Peyer's patch (tissue), 4 donors: ENCODE measurements at places on chromosomes 7 and 10. TPM values are rescaled to one million over a fixed set of nuclear protein-coding genes. Genes with fewer than 3 reads are reported as not detected.

DNA sequence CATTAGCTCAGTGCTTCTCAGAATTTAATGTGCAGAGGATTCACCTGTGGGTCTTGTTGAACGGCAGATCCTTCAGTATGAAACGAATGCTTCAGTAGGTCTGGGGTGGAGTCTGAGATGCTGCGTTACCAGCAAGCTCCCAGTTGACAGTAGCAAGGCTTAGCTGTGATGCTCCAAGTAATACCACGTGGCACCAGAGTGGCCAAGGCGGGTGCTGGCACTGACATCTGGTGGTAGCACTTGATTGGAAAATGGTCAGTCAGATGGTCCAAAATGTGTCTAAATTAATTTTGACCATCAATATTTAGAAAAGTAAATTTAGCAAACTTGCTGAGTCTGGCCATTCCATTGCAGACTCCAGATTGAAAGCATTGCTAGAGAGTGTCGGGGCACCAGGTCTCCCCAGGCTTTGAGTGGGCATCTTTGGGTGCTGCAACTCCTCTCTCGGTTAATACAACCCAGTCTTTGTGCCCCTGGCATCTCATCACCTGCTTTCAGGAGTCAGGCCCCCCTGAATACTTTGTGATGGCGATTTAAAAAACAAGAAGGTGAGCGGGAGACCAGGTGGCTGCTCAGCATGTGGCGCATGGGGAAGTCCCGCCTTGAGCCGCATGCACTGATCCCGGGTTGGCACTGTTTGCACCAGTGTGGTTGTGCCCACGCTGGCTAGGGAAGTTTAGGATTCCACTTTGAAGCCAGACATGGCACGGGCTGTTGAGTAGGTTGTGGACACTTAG, 130.1 kb downstream of the NT5C2 start:
- DNase-seq: no peak
- H3K4me3 ChIP-seq: no peak overlapping the region
- no peaks in the 10 kb centered on the region for H3K36me3 ChIP-seq
- H3K4me1 ChIP-seq: no peaks in the 10 kb centered on the region

The AZGP1 gene
- 30.3 TPM for total RNA-seq

DNA sequence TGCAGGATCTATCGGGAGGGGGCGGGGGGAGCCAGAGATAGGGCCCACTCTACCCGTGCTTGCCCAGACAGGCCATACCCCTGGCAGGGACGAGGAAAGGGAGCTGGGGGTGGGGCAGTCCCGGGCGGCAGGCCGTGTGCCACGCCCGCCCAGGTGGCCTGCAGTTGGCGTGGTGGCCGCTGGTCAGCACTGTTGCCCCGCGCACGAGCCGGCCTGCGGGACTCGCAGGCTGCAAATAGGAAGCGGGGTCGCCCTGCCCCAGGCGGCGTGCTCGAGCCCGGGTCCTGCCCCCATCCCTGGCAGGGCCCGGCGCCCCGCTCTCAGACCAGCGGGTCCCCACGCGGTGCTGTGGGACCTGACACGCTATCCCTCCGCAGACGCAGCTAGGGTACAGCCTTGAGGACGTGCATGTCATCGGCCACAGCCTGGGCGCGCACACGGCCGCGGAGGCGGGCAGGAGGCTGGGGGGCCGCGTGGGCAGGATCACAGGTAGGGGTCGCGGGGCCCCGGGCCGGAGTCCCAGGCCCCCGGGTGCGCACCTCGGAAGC, 6.7 kb downstream of the PNLIPRP2 start:
- DNase-seq: no peak
- H3K4me1 ChIP-seq: no peaks in the 10 kb centered on the region
- H3K4me3 ChIP-seq: peak overlapping the region; percentile 22

DNA sequence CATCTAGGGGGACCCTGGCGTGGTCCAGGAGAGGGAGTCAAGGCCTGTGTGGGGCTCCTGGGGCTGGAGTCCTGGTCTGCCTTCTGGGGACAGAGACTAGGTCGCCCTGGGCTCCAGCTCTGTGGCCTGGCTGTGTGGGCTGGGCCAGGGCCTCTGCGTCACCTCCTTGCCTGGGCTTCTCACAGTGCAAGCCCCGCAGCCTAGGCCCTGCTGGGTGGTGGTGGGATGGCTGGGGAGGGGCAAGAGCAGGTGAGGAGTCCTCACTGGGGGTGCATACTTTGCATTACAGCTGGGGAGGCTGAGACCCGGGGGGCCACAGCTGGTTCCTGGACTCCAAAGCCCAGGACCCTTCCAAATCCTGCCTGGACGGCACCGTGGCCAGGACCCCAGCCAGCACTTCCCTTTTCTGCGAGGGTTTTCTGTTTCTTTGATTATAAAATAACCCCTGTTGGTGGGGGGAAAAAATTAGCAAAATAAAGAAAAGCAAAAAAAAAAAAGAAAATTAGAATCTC, 23.5 kb downstream of the PWWP2B start:
- H3K27me3 ChIP-seq: no peaks in the 10 kb centered on the region
- no peak overlapping the region for H3K4me3 ChIP-seq
- DNase-seq: no peak
- no peaks in the 10 kb centered on the region for H3K36me3 ChIP-seq

- DNase-seq: no peak
- H3K27ac ChIP-seq: no peak overlapping the region
- H3K4me1 ChIP-seq: no peaks in the 10 kb centered on the region
- H3K36me3 ChIP-seq: no peaks in the 10 kb centered on the region
- H3K27me3 ChIP-seq: no peaks in the 10 kb centered on the region
Measured at GRCh38 chr7:51973071-51973470, 656.5 kb upstream of the COBL start.

The LRRC18 gene
- total RNA-seq: not detected

GRCh38 chr10:25959540-25960232, 25.7 kb downstream of the MYO3A start:
- no peak overlapping the region for H3K27ac ChIP-seq
- no peaks in the 10 kb centered on the region for H3K27me3 ChIP-seq
- H3K4me3 ChIP-seq: no peak overlapping the region
- no peaks in the 10 kb centered on the region for H3K4me1 ChIP-seq
- no peaks in the 10 kb centered on the region for H3K36me3 ChIP-seq
- no peak for DNase-seq

- no peak for DNase-seq
- no peak overlapping the region for H3K4me3 ChIP-seq
- H3K36me3 ChIP-seq: no peaks in the 10 kb centered on the region
- peaks cover 7% of the 10 kb centered on the region for H3K4me1 ChIP-seq
- H3K27me3 ChIP-seq: no peaks in the 10 kb centered on the region
Measured at GRCh38 chr7:111081546-111082267, 9.2 kb upstream of the LRRN3 start.

The C7orf33 gene
- total RNA-seq: not detected

The PSPH gene
- total RNA-seq: 12.3 TPM

GRCh38 chr10:48316236-48316635, 9.8 kb downstream of the MAPK8 start:
- no peaks in the 10 kb centered on the region for H3K4me1 ChIP-seq
- DNase-seq: no peak
- H3K27me3 ChIP-seq: no peaks in the 10 kb centered on the region
- no peak overlapping the region for H3K27ac ChIP-seq

- H3K4me3 ChIP-seq: no peak overlapping the region
- DNase-seq: no peak
- no peaks in the 10 kb centered on the region for H3K4me1 ChIP-seq
Measured at GRCh38 chr10:105185161-105185560, 544.1 kb downstream of the SORCS3 start.

DNA sequence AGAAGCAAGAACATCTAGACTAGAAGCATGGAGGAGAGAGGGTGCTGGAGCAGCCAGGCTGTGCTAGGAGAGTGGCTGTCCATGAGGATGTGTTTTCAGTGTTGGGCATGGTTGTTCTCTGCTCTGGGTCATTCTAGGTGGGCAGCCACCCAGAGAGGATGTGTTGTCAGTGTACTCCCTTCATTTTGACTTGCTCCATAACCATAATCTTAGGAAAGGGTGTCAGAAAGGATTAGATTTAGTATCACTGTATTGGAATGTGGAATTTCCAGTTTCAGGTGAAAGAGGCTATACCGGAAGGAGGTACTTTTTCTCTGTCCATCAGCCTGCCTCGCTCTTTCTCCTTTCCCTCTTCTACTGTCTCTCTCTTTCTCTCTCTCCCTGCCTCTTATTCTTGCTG, 474.5 kb upstream of the PODXL start:
- no peaks in the 10 kb centered on the region for H3K36me3 ChIP-seq
- H3K4me1 ChIP-seq: no peaks in the 10 kb centered on the region
- DNase-seq: no peak
- H3K27me3 ChIP-seq: no peaks in the 10 kb centered on the region
